ENCODE measurements at places on chromosomes 2 and 18. TPM values are rescaled to one million over a fixed set of nuclear protein-coding genes. Genes with fewer than 3 reads are reported as not detected.

The SCN7A gene
- total RNA-seq: 15.1 TPM

The SIX2 gene
- total RNA-seq: 2.6 TPM

The PLCD4 gene
- total RNA-seq: 33.6 TPM

The CSRNP3 gene
- 0.87 TPM for total RNA-seq

The ATP8B1 gene
- total RNA-seq: 29.0 TPM

GRCh38 chr18:76373297-76373696 lies 121.7 kb downstream of the ZNF516 start:
- H3K27me3 ChIP-seq: no peaks in the 10 kb centered on the region
- H3K4me1 ChIP-seq: peaks cover 32% of the 10 kb centered on the region
- no peak overlapping the region for H3K27ac ChIP-seq
- peaks cover 30% of the 10 kb centered on the region for H3K36me3 ChIP-seq
- H3K4me3 ChIP-seq: no peak overlapping the region

DNA sequence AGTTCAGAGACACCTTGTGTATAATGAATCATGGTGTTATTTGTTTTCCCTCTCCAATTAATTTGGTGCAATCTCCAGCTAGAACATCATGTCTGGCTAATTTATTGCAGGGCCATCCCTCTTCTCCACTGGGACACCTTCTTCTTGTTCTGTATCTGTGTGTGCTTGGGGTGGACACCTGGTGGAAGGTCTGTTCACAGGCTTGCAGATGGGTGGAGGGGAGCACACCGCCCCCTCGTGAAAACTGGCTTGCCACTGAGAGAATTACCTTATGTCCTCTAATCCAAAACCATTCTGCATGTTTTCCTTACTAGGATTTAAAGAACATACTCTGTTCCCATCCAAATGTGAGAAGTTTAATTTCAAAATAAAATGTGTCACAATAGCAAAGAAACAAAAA lies 1160.4 kb upstream of the ZEB2 start:
- no peaks in the 10 kb centered on the region for H3K4me1 ChIP-seq
- H3K4me3 ChIP-seq: no peak overlapping the region
- no peak overlapping the region for H3K27ac ChIP-seq

The IL36A gene
- total RNA-seq: not detected

GRCh38 chr2:225573603-225574002 lies 174.1 kb downstream of the NYAP2 start:
- no peak overlapping the region for H3K4me3 ChIP-seq
- no peak for DNase-seq
- H3K27ac ChIP-seq: no peak overlapping the region
- H3K27me3 ChIP-seq: no peaks in the 10 kb centered on the region

DNA sequence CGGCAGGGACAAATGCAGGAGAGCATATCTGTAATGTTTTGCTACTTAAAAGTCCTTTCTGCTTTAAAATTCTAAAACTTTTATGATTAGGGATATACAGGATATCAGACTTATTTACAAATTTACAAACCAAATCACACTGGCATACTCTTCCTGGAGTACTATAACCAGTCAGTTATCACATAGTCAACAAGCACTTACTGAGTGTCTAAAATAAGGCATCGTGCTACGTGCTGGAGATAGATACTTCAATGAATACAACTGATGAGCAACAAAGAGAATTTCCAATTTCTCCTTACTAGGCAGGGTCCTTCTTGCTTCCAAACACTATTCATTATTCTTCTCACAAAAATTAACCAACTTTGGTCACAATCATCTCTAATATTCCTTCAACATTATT lies 113.5 kb downstream of the PLEKHM3 start:
- H3K36me3 ChIP-seq: peaks cover 5% of the 10 kb centered on the region
- no peak overlapping the region for H3K4me3 ChIP-seq
- no peaks in the 10 kb centered on the region for H3K4me1 ChIP-seq
- no peak overlapping the region for H3K27ac ChIP-seq
- DNase-seq: no peak

Measured in stomach (tissue), 19 donors.